Bronchus fibroblast of lung (primary cell): ENCODE measurements at places on chromosomes 2 and 18. TPM values are rescaled to one million over a fixed set of nuclear protein-coding genes. Genes with fewer than 3 reads are reported as not detected.

KRTCAP3 gene
- total RNA-seq: 0.15 TPM in 1 of 2 replicates, not detected in the other

CD8B2 gene
- total RNA-seq: not detected in 2 replicates

CNOT11 gene
- 29.3 and 34.1 TPM in 2 replicates for total RNA-seq

ADGRF3 gene
- total RNA-seq: under 0.01 TPM in 1 of 2 replicates, not detected in the other
